Activated CD4-positive, alpha-beta memory T cell treated with anti-CD3 and anti-CD28 coated beads, Interleukin-2, amount 10 ng/mL, durations not matched to agents 7 days and 5 days (primary cell): ENCODE measurements at places on chromosomes 5 and 9. TPM values are rescaled to one million over a fixed set of nuclear protein-coding genes. Genes with fewer than 3 reads are reported as not detected.

Gene SOHLH1
- total RNA-seq: not detected

Gene GOLM1
- 4.4 TPM for total RNA-seq

DNA sequence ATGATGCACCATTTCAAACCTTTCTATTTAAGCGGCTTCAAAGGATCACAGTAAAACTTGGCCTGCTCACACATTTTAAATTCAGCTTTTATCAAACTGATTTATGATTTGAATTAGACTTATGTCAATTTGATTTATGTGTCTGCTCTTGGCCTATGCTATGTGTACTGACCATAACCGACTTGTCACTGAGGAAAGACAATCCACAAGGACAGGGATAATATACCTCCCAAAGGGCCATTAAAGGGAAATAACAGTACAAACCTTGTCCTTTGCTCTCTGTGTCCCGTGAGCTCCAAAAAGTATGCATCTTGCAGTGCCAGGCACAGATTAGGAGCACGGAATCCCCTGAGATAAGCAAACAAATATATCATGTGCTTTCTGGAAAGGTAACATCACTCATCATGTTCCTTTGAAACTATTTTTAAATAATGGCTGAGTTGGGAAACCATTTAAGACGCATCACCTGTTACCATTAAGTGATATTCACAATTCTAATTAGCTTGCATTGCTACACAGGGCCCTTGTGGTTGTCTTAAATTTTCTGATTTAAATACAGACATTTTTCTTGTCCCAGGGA, 31.9 kb upstream of the FTMT start:
- H3K36me3 ChIP-seq: no peaks in the 10 kb centered on the region
- DNase-seq: no peak
- no peak overlapping the region for H3K27ac ChIP-seq
- no peaks in the 10 kb centered on the region for H3K27me3 ChIP-seq
- H3K4me1 ChIP-seq: no peaks in the 10 kb centered on the region

GRCh38 chr5:59446356-59446755, 447.2 kb downstream of the PDE4D start:
- H3K27ac ChIP-seq: no peak overlapping the region
- H3K27me3 ChIP-seq: peaks cover 6% of the 10 kb centered on the region
- no peaks in the 10 kb centered on the region for H3K4me1 ChIP-seq
- no peak for DNase-seq
- H3K36me3 ChIP-seq: no peaks in the 10 kb centered on the region

DNA sequence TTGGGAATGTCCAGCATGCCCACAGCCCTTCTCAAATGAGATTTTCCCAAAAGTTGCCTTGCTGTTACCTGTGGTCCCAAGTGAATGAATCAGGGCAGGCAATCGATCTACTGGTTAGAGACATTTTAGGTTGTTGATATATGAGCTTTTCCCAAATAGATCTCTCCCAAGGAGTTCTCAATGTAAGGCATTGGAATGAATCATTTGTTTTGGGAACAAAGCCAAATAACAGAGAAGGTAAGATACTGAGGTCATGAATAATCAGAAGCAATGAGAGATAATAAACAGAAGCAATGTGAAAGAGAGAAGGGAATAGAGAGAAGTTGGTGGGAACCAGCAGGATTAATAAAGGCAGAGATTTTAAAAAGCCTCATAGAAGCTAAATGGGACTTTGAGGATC, 93.6 kb upstream of the FER start:
- no peak overlapping the region for H3K4me3 ChIP-seq
- no peaks in the 10 kb centered on the region for H3K27me3 ChIP-seq
- H3K4me1 ChIP-seq: no peaks in the 10 kb centered on the region

GRCh38 chr9:4839470-4839912, 46.7 kb downstream of the RCL1 start:
- H3K4me3 ChIP-seq: no peak overlapping the region
- peaks cover 44% of the 10 kb centered on the region for H3K36me3 ChIP-seq
- H3K4me1 ChIP-seq: peaks cover 33% of the 10 kb centered on the region
- DNase-seq: no peak

DNA sequence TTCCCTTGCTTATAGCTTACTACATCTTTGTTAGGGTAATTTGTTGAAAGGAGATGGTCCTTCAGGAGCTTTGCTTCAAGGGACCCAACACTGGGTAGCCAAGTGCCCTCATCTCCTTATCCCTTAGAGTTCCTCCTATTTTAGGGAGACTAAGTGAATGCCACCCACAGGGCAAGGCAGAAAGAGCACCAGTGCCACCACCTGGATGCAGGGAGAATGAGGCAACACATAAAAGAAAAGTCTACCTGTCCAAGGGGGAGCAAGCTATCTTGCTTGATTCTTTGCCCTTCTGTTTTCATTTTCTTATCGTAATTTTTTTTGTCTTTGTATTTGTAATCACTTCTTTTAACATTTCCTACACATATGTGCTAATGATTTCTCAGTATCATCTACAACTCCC, 205.5 kb downstream of the NPR3 start:
- no peak for DNase-seq
- H3K36me3 ChIP-seq: no peaks in the 10 kb centered on the region
- H3K27ac ChIP-seq: no peak overlapping the region
- H3K27me3 ChIP-seq: no peaks in the 10 kb centered on the region
- no peak overlapping the region for H3K4me3 ChIP-seq

GRCh38 chr9:117134826-117135500, 279.9 kb downstream of the ASTN2 start:
- no peak overlapping the region for H3K27ac ChIP-seq
- H3K4me3 ChIP-seq: no peak overlapping the region
- H3K27me3 ChIP-seq: no peaks in the 10 kb centered on the region
- no peaks in the 10 kb centered on the region for H3K36me3 ChIP-seq

- no peaks in the 10 kb centered on the region for H3K4me1 ChIP-seq
- no peaks in the 10 kb centered on the region for H3K27me3 ChIP-seq
- no peaks in the 10 kb centered on the region for H3K36me3 ChIP-seq
- no peak for DNase-seq
These were observed 103.7 kb upstream of the TARS1 start for GRCh38 chr5:33336891-33337636.

DNA sequence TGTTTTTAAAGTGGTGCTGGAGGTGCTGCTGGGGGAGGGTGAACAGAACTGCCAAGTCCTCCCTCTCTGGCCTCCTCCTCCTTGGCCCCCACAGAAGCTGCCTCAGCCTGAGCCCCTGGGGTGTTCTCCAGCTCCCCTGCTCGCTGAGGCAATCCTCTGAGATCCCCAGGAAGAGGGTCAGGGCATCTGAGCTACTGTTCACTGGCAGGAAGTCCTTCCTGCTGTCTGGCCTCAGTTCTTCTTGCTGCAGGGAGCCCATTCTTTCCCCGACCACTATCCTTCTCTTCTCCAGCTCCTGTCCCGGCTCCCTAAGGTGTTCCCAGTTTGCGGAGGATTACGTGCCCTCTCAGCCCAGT, 9.7 kb downstream of the CNTFR start:
- no peaks in the 10 kb centered on the region for H3K36me3 ChIP-seq
- peaks cover 5% of the 10 kb centered on the region for H3K4me1 ChIP-seq
- no peak overlapping the region for H3K27ac ChIP-seq
- DNase-seq: no peak
- no peak overlapping the region for H3K4me3 ChIP-seq
- peaks cover 73% of the 10 kb centered on the region for H3K27me3 ChIP-seq

- no peak overlapping the region for H3K27ac ChIP-seq
- no peak for DNase-seq
- H3K36me3 ChIP-seq: no peaks in the 10 kb centered on the region
- peaks cover 8% of the 10 kb centered on the region for H3K27me3 ChIP-seq
- H3K4me1 ChIP-seq: no peaks in the 10 kb centered on the region
These were observed 12.8 kb upstream of the PDZD2 start for GRCh38 chr5:31626156-31626555.

DNA sequence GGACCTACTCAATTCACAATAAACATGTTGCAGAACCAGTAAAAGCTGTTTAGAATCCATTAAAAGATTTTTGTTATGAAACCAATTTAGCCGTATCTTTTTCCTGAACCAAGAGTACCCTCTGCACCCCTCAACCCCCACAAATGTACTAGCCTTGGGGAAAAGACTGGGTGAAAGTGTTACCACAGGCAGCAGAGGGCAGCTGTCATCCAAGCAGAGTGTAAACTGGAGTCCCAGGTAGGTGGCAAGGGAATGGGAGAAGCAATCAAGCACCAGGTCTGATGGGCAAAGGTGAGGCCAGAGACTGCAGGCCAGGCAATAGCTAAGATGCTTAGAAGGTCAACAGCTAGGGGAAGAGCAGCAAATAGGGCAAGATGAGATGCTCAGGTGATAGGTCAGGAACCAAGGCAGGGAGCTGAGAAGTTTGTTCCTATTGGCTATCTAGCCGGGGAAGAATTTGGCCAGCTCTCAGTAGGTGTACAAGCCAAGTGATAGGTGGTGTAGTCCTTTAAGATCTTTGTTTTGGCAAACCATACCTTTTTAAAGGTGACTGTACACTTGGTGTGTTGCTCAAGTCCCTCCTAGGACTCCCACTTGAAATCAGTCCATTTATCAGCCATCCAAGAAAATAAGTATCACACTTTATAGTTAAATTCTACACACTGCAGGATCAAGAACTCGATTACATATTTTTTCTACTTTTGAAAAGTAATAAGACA, 77.8 kb upstream of the CCDC112 start:
- H3K4me1 ChIP-seq: peaks cover 24% of the 10 kb centered on the region
- DNase-seq: no peak
- no peak overlapping the region for H3K4me3 ChIP-seq
- no peaks in the 10 kb centered on the region for H3K36me3 ChIP-seq
- no peak overlapping the region for H3K27ac ChIP-seq
- no peaks in the 10 kb centered on the region for H3K27me3 ChIP-seq

- no peak for DNase-seq
- H3K27me3 ChIP-seq: peaks cover 50% of the 10 kb centered on the region
- no peak overlapping the region for H3K4me3 ChIP-seq
- H3K27ac ChIP-seq: no peak overlapping the region
These were observed 30.6 kb downstream of the GFRA3 start for GRCh38 chr5:138243794-138244193.
